Left renal pelvis (tissue), 4 donors: ENCODE measurements at places on chromosomes 1 and 21.

DNA sequence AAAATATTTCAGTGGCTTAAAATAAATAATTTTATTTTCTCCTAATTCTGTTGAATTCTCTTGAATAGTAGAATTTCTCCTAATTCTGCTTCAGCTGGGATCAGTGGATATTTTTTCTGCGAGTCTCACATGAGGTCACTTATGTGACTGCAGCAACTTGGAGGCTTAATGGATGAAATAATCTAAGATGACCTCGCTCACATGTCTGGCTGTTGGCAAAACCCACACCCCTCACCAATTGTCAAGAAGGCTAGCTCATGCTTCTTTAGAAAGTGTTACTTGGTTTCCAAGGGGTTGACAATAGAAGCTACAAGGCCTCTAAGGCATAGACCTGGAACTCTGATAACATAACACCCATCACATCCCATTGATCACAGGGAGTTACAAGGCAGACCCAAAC is 156.9 kb upstream of the DPYD start:
- DNase-seq, result no peak

DNA sequence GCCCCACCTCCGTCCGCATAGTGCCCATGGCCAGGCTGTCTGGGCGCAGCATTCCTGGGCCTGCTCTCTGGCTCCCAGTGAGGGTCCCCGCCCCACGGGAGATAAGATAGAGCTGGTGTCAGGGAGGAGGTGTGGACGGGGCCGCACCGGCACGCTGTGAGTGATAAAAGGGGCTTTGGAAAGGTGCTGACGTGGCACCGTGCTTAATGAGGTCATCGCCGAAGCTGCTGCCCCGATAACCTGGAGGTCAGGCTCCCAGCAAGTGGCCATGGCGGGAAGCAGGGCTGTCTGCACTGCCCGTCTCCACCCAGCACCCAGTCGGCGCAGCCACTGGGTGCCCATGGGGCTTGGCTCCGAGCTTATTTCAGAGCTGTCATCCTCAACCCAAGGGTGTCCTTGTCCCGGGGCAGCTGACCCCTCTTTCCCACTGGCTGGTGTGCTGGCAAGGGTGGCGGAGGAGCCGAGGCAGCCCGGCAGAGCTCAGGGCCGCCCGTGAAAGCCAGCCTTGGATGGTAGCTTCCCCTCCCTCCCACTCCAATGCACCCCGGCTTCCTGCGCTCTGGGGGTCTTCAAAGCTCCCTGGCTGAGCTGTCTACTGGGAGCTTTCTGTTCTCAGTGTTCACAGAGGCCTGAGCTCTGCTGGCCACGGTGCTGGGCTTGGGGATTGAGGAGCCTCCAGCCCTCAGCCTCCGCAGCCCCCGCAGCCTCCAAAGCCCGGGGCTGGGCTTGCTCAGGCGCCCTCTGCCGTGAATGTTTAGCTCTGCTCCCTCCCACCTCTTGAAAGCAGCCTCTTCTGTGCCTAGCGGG is 105.1 kb upstream of the ARHGEF16 start:
- DNase-seq, result no peak

DNA sequence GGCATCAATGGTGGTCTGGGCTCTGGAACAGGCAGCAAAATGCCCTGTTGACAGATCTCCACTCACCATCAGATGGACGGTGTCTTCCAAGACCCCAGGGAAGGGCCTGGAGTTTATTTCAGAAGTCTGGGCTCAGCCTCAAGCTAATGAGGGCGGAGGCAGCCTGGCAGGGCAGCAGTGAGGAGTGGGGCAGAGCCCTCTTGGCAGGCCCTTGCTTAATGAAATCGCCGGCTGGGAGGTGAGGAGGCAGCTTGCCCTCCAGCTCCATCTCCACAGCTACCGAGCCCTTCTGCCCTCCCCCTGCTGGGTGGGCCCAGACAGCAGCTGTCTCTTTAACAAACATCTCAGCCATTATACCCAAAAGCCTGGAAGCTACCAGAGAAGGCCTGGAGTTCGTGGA is 22.0 kb upstream of the GRIK3 start:
- no peak for DNase-seq

- no peak for DNase-seq
Measured at GRCh38 chr1:15886611-15887167, 39.2 kb downstream of the SPEN start.

DNA sequence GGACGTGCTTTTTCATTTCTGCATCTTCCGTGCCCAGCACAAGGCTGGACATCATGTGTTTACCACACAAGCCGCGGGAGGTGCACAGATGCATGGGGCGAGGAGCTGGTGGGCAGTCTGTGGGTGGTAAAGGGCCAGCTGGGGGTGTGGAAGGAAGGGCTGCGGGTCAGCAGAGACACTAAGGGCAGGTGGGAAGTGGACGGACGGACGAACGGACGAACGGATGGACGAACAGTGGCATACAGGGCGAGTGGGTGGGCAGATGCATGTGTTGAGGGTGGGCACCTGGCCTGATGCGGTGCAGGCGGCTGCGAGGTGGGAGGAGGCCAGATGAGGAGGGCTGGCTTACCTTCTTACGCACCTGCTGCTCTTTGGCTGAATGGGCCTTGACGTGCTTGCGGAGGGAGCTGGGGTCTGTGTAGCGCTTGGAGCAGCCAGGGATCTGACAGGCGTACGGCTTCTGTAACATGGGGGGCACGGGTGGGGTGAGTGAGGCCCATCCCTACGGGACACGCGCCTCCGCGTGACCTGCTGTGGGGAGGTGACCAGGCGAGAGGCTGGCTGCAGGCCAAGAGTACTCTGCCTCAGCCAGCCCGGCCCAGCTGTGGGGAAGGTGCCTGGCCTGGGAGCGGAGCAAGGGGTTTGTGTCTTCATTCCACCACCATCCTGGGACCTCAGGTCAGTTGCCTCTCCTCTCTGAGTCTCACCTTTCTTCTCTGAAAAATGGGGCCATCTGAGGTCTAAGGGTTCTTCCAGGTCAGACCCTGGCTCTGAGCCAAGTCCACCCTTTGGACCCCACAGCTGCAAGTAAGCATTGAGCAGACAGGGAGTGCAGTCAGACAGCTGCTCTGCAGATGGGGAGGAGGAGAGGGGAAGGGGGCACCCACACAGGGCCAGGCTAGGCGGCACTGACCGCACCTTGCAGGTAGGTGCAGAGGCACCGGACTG is 65.5 kb downstream of the DMRTB1 start:
- no peak for DNase-seq

DNA sequence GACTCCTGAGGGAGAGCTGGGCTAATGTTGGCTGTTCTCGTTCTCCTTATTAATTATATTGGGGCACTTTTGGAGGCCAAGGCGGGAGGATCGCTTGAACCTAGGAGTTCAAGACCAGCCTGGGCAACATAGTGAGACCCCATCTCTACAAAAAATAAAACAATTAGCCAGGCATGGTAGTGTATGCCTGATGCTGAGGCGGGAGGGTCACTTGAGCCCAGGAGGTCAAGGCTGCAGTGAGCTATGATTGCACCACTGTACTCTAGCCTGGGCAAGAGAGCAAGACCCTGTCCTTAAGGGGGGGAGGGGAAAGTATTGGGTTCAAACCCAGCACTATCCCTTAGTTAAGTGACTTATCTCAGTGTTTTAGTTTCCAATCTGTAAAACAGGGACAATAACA is 70.0 kb upstream of the NBPF3 start:
- no peak for DNase-seq

GRCh38 chr1:34359411-34359810 is 182.7 kb downstream of the C1orf94 start:
- DNase-seq, result no peak

DNA sequence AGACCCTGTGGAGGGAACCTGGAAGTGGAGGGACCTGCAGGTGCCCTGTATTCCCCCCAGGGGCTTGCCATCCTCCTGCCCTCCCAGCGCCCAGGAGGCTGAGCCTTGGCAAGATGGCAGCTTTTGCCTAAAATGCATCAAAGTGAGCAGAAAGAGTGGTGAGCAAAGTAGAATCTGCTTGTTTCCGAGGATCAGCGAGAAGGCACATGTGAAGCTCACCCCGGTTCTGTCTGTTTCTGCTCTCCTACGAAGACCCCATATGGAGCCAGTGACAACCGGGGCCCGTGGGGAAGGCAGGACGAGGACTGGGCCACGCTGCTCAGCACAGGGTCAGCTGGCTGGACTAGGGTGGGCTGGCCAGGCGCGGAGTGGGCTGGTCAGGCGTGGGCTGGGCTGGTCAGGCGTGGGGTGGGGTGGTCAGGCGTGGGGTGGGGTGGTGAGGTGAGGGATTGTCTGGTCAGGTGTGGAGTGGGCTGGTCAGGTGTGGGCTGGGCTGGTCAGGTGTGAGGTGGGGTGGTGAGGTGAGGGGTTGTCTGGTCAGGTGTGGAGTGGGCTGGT is 5.2 kb upstream of the FNDC10 start:
- no peak for DNase-seq

DNA sequence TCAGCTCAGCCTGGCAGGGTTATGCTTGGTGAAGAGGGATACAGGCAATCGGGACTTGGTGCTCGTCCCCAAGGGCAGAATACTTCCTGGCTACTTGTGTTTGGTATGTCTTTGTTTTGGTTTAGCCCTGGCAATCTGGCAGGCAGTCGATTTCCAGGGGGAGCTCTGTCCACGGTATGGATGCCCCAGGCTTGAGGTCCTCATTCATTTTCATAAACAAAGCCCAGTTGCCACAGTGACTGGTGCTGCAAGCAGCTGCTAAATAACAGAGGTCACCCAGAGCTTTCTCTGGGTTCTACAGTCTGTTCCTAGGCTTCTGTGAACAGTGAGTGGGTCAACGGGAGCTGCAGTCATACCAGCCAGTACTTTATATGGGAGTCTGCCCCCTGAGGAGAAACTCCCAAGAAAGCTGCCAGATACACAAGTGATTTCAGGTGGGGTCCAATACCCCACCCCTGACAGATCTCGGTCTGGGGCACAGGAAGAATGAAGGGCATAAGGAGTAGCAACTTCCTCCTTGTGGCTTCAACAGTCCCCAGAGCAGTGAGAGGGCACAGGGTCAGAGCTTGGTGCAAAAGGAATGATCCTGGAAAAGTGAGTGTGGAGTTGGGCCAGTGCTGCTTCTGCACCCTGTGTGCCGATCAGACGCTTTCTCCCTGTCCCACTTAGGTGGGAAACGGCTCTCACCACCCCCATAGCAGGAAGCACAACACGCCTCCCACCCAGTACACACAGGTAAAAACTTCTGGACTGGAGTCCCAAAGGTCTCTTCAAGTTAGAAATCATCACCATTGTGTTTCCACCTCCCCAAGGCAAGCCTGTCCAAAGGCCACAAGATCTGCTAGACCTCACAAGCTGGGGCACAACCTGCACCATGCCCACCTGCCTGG is 55.5 kb downstream of the TGFBR3 start:
- no peak for DNase-seq

GRCh38 chr1:175138579-175138978 is 54.0 kb downstream of the KIAA0040 start:
- DNase-seq, result no peak
